ENCODE measurements at places on chromosomes 7 and 10.

DNA sequence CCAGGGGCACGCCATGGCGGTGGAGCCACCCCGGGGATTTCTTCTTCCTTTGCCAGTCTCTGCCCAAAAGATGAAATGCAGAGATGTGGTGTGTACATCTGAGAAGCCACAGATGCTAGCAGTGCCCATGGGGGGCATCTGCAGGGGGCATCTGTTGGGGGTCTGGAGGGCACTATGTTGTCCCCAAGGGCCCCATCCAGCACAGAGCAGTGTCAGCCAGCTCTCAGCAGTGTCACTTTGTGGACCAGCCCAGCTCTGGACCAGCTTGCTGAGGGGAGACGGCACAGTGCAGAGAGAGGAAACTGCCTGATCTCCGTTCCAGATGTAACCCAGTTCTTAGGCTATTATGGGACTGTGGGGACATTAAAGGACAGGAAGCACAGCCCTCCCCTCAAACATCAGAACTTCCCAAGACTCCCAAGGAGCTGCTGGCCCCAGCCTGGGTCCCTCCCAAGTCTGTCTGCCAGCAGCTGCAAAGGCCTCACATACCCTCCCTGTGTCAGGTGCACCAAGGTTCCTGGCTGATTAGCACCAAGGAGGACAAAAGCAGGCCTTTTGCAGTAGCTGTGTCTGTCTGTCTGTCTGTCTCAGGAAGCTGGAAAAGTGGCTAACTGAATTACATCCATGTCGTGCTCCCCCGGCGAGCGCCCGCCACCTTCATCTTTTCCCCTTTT lies 536.5 kb downstream of the PTPRN2 start:
- no peak for DNase-seq

GRCh38 chr7:47196106-47196645 lies 385.7 kb downstream of the TNS3 start:
- DNase-seq: no peak

DNA sequence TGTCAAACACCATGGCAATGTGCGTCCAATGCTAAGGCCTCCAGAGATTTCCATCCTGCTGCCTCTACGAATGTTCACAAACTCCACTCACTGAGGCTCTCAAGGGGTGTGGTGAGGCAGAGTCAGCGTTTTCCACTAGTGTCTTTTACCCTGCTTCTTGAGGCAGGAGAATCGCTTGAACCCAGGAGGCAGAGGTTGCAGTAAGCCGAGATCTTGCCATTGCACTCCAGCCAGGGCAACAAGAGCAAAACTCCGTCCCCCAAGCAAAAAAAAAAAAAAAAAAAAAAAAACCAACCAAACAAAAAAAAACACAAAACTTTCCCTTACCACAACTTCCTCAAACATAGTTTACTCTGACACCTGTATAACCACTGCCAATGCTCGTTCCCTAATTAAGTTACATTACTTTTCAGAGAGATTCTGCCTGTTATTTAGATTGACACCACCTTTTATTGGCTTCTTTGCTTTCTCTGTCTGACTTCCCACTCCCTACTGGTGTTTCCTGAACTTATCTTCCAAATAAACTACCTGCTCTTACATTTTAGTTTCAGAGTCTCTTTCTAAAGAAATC lies 102.1 kb upstream of the ZNF746 start:
- no peak for DNase-seq

DNA sequence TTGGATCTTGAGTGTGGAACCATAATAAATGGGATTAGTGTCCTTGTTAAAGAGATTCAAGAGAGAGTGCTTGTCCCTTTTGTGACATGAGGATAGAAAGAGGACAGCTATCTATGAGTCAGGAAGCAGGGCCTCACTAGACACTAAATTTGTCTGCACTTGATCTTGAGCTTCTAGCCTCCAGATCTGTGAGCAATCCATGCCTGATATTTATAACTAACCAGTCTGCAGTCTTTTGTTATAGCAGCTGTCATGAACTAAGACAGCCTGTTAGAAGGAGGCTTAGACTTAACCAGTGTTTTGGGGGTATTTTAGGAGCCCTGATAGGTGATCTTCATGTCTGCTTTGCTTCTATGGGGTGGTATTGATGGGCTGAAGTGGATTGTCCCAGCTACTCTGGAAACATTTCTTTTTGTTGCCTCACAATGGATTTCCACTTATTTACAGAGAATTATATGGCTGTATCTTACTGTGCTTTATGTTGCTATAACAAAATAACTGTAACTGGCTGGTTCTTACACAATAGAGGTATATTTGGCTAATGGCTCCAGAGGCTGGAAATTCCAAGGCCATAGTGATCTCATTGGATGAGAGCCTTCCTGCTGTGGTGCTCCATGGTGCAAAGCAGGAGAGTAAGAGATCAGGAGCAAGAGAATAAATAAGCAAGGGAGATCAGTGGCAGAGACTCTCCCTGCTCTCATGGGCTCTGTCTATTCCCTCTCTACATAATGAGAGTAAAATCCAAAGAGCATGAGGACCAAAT lies 23.4 kb upstream of the AKR1C3 start:
- no peak for DNase-seq

GRCh38 chr10:13074563-13075451 lies 25.2 kb upstream of the OPTN start:
- peak; percentile 56 for DNase-seq
